Urothelium cell line (cell line): ENCODE measurements at places on chromosomes 11 and 22.
A peak's percentile ranks its signal among the peaks of the same experiment; 100 is the strongest.

DNA sequence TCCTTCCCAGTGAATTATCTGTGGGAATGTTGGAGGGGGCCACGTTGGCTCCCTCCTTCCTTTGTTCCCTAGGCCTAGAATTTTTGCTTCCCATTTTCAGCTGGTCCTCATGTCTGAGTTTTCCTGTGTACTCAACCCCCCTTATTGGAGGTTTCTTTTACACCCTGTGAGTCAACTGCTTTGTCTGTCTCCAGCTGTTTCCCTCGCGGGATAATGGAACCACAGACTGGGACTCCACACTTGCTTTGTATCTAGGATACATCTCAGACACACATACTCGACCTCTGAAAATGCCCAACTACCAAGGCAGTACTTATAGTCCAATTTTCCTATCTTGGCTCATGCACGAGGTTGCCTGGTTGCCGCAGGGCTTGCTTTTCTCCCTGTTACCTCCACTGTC lies 352.7 kb upstream of the MPPED2 start:
- no peak for DNase-seq

DNA sequence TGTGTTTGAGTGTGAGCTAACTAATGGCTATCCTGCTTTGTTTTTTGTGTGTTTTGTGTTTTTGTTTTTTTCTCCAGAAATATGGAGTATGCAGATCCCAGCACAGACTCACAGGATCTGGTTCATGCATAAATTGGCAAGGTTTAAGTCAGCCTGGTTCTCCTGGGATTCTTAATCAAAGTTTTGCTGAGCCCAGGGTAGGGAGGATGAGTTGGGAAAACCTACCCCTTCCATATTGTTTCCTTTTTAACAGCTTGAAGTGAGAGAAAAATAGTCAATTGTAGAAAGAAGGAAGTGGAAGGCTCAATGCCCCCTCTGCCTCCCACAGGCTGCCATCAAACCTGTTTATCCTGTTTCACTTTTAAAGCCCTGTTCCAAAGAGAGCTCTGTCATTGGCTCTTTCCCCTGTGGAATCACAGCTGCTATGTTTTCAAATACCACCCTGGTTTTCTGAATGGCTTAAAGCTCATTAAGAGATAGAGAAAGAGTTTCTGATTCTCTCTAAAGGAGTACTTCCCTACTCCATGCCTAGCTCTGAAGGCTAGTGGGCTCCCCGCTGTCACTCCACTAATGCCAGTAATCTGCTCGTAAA lies 23.4 kb upstream of the CADM1 start:
- DNase-seq, result no peak

- no peak for DNase-seq
Observed at GRCh38 chr22:46031965-46032851, 55.2 kb upstream of the WNT7B start.

- DNase-seq, result no peak
Observed at GRCh38 chr22:30565341-30565740, 9.1 kb downstream of the GAL3ST1 start.

DNA sequence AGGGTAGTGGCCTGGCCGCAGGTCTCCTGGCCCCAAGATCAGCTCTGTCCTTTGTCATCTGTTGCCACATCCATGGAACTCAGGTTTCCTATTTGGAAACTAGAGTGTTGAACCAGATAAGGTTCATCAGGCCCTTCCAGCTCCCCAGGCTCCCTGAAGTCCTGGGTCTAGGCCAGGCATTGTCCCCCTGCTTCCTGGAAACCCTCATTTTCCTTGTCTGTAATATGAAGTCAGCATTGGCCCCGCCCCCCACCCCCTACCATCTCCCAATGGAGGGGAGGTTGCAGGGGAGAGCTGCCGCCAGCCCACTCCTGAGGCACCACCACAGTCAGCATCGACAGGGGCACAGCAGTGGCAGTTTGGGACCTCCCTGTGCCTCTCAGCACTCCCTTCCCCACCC lies 9.0 kb upstream of the MS4A10 start:
- no peak for DNase-seq

GRCh38 chr11:35077709-35078469 lies 61.1 kb upstream of the CD44 start:
- peak; percentile 39 for DNase-seq

- DNase-seq, result no peak
Observed at GRCh38 chr11:121571506-121571905, 118.7 kb upstream of the SORL1-AS1 start.

DNA sequence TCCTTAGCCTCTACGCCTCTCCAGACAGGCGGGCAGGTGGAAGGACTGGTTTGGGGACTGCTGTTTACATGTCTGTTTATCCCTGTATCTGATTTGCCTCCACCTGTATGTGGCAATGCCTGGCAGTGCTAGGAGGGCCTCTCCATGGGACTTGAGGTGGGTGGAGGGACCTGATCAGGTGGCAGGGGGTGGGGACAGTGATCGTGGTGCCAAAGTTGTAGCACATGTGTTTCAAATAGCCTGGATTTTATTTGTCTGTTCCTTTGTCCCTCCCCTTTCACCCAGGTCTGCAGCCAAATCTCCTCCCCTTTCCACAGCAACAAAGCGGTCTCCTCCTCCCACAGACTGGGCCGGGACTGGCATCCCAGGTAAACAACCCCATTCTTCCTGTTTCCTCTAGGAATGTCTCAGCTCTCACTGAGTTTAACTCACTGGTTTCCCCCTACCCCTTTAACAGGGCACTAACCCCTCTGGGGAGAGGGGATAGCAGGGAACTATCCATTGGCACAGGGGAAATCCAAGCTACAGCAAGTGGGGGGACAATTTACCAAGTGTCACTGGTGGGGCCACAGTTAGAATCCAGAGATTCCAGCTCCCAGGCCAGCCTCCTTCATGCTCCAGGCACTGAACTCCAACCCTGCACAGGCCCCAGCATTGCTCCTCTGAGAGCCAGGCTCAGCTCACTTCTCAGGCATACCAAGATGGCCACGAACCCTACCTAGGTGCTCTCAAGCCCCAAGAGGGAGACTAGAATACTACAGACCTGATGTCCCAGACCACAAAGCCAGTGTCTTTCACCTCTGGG lies 22.9 kb upstream of the TLCD5 start:
- DNase-seq, result no peak

GRCh38 chr11:43545610-43546009 lies 134.9 kb upstream of the HSD17B12 start:
- no peak for DNase-seq

- no peak for DNase-seq
Observed at GRCh38 chr22:36355362-36355761, 32.4 kb downstream of the MYH9 start.

- no peak for DNase-seq
Observed at GRCh38 chr11:44992181-44992582, 41.5 kb upstream of the TP53I11 start.

DNA sequence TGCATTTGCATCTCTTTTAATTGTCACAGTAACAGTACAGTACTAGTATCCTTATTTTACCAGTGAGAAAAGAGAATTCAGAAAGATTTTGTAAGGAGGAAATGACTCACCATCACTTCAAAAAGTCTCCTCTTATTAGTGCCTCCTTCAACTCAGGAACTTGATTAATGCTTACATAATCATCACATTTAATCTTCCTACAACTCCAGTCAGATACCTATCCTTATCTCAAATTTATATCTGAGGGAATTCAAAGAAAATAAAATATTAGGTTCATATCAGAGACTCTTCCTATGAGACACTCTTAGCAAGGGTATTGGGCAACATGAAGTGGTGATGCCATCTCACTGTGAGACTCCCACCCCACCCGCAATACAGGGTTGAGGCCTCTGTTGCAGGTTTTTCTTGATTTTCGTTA lies 26.1 kb upstream of the CTSC start:
- DNase-seq, result no peak

DNA sequence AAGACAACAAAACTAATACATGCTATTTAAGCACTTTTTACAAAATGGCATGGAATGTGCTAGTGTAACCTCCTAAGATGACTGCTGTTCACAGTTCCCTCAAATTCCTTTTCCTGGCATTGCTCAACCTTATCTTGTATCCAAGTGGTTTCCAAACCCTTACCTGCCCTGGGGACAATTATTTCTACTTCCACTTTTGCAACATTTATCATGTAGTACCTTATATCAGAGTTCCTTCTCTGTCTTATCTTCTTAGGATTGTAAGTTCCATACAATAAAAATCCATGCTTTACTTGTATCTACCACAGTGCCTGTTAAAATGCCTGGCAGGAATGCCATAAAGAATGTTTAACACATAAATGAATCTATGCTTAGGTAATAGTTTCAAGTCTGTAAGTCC lies 109.2 kb upstream of the MTMR2 start:
- no peak for DNase-seq

DNA sequence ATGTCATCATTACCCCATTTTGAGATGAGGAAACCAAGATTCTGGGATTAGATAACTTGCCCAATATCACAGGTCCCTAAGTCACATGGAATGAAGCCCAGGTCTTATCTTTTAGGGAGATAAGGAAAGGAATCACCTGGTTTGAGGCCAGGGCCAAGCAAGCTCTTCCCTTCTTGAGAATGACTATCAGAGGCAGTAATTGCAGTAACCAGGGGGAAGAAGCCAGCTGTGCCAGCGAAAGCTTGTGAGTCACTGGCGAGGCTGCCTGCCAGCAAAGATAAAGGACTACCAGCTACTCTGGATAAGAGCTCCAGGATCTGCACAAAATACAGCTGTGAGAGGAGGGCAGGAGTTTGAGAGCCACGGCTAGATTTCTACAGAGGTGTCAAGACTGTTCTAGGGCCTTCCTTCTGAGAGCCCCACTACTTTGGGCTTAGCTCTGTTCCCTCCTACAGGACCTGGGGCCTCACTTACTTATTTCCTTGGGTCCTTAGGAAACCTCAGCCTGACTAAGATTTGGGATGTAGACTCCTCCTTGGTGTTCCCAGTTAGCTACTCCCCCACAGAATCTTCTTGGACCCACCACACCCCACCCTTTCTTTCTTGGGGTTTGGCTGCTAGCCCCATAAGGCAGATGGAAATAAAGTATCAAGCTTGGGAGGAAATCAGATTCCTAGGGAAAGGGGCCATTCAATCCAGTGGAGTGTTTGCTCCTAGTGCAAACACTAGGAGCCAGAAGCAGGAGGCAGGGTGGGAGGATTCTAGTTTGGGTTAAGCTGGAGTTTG lies 9.7 kb upstream of the CCKBR start:
- peak; percentile 61 for DNase-seq

DNA sequence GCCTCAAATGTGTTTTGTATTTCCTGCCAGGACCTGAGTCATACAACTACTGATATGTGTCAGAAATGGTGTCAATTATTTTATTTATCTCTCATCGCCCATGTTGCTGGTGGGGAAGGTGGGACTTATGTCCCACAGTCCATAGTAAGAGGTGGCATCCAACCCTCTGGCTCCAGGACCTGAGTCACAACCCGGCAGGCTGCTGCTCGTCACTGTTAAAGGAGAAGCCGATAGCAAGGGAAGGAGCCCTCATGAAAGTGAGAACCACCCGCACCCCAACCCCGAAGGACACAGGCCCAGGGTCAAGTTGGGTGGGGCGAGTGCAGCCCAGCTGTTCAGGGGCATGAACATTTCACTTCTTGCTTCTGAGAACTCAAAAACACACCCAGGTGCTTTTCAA lies 33.1 kb upstream of the TP53I11 start:
- no peak for DNase-seq

GRCh38 chr11:122137078-122137793 lies 21.2 kb upstream of the BLID start:
- DNase-seq, result peak; percentile 7

GRCh38 chr11:46845440-46845739 lies 690 bp downstream of the CKAP5 start:
- DNase-seq, result no peak

DNA sequence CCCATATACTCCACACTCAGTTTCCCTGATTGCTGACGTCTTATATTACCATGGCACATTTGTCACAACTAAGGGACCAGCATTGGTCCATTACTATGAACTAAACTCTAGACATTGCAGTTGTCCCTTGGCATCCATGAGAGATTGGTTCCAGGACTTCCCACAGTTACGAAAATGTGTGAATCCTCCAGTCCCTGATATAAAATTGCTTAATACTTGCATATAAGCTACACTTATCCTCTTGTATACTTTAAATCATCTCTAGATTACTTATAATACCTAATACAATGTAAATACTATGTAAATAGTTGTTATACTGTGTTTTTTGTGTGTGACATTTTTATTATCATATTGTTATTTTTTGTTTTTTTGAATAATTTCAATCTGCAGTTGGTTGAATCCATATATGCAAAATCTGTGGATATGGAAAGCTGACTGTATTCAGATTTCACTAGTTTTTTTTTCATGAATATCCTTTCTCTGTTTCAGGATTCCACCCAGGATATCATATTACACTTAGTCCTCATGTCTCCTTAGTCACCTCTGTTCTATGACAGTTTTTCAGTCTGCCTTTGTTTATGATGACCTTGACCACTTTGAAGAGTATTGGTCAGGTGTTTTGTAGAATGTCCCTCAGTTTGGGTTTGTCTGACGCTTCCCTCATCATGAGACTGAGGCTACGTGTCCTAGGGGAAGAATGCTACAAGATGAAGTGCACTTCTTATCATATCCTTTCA lies 55.3 kb downstream of the INSC start:
- no peak for DNase-seq

- no peak for DNase-seq
Observed at GRCh38 chr11:61805146-61805545, 11.7 kb downstream of the FADS1 start.

- DNase-seq, result no peak
Observed at GRCh38 chr11:3956748-3957147, 101.3 kb downstream of the STIM1 start.

DNA sequence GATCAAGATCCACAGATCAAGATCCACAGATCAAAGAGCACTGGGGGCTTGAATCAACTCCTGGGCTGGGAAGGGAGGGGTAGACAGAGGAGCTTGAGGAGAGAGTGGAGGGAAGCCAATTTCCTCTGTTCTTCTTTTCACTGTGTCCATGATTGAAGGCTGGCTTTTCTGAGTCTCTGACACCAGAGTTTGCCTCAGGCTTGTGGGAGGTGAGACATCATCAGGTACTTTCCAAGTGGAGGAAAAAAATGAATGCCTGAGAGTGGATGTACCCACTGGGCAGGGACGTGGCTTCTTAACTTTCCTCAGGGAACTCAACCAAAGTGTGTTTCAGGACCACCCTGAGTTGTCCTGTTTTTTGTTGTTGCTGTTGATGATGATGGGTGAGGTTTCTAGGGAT lies 11.0 kb upstream of the HEPHL1 start:
- no peak for DNase-seq

- DNase-seq, result peak; percentile 83
Observed at GRCh38 chr11:18115360-18116127, 9.7 kb upstream of the SAAL1 start.

DNA sequence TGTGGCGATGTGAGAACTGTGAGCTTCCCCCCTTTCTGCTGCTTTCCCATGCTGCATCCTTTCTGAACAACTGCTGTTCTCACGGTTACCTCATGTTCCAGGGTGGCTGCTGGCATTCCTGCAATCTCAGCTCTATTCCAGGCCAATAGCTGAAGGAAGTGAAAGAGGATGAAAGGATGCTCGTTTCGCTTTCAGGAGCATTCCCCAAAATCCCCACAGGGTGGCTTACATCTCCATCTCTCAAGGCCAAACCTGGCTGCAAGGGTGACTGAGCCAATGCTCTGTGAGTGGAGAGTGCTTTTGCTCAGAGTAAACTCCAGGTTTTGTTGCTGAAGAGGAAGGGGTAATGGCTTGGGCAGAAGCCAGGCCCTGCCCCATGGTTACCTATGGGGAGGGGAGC lies 848.2 kb downstream of the BRD1 start:
- DNase-seq, result peak; percentile 52
